Renal cortical epithelial cell (primary cell): ENCODE measurements at places on chromosomes 5 and 9. TPM values are rescaled to one million over a fixed set of nuclear protein-coding genes. Genes with fewer than 3 reads are reported as not detected.

DNA sequence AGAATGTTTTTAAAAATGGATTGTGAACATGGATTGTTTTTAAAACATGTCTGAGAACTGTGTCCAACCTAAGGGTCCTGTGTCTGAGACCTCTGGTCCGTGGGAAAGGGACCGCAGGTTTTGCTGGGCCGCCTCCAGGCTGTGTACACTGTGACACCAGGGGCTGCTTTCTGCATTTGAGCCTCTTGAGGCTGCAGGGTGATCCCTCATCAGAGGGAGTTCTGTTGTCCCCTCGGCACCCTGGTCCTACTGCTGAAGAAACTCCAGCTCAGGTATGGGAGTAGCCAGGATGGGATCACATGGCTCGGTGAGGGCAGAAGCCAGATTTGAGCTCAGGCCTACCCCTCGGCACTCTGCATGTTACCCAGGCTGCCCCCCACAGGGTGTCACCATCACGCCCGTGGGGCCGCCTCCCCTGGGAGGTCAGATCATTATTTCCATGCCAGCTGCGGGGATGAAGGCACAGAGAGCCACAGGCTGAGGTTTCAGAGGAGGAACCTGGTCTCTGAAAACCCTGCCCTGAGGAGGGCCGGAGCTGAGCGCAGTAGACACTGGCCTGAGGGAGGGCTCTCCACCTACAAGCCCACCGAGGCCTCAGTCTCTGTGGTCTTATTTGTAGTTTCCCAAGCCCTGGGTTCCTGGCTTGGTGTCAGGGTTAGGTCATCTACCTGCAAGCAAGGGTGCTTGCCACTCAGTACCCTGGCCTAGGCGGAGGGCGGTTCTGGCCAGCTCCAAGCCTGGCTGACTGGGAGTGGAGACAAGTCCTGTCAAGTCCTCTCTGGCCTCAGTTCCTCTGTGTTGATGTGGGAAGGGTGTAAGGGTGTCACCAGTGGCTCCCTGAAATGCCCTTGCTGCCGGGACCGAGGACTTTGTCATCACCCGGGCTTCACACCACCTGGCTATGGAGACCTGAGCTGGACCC lies 2.8 kb downstream of the PRR7 start:
- DNase-seq, result no peak

DNA sequence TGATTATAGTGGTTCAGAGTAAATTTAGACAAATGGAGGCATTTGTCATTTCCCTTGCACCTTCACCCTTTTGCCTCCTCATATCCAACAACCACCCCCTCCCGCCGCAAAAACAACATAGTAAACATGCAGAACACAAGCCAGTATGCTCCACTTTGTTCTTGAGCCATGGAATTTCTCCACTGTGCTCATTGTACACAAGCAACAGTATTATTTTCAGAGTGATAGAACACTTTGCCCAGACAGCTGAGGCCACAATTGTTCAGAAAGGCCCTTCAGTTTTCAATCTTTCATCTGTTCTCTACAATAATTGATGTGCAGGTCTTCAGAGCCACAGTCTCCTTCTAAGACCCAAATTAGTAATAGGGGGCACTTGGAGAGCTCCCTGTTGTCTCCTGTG lies 272.8 kb upstream of the SLC30A5 start:
- no peak for DNase-seq

GRCh38 chr5:127649018-127649439 lies at the start of gene CTXN3:
CTXN3 (plus strand) TSS chr5:127649082; CDS start chr5:127657522, 8,440 bp downstream.
- peak; percentile 4 for DNase-seq

GRCh38 chr9:120475341-120475740 lies 104.6 kb downstream of the CDK5RAP2 start:
- no peak for DNase-seq

GRCh38 chr9:34139477-34140146 lies 13.1 kb upstream of the DCAF12 start:
- peak; percentile 81 for DNase-seq

- DNase-seq, result no peak
Measured at GRCh38 chr9:98043915-98044314, 12.6 kb upstream of the NANS start.

GRCh38 chr9:79695531-79696175 lies 123.9 kb downstream of the TLE4 start:
- no peak for DNase-seq

DNA sequence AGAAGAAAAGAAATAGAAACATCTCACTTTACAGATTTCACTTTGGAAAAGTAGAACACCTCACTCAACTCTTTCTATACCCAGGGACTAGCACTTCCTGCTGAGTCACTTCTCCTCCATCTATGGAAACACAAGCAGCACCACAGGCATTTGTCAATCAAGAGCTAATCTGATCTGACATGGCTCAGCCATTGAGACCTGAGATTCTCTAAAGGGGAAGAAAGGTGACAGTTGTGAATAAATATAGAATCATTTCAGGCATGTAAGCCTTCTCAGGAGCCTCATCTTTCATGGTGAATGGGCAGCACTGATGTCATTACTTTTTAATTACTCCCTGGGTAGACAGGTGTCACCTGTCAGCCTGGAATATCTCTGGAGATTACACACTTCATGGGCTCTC lies 559.8 kb downstream of the HINT1 start:
- DNase-seq, result peak; percentile 6

GRCh38 chr5:73624888-73625287 lies 1.1 kb upstream of the ARHGEF28 start:
- no peak for DNase-seq

DNA sequence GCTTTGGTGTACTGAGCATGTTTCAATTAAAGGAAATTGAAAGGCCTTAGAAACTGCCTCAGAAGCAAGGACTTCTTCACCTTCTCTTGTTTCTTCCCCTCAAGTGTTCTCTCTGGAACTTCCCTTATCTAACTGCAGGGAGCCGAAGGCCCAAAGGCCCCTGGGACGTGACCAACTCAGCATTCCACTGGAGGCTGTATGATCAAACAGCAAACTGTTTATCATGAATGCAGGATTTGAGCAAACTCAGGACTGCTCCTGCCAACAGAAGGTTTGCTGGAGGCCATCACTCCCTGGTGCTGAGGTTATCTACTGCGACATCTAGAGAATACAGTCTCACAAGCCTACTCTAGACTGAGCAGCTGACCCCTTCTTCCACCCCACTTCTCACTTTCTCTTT lies 4.8 kb upstream of the CDH10 start:
- no peak for DNase-seq

DNA sequence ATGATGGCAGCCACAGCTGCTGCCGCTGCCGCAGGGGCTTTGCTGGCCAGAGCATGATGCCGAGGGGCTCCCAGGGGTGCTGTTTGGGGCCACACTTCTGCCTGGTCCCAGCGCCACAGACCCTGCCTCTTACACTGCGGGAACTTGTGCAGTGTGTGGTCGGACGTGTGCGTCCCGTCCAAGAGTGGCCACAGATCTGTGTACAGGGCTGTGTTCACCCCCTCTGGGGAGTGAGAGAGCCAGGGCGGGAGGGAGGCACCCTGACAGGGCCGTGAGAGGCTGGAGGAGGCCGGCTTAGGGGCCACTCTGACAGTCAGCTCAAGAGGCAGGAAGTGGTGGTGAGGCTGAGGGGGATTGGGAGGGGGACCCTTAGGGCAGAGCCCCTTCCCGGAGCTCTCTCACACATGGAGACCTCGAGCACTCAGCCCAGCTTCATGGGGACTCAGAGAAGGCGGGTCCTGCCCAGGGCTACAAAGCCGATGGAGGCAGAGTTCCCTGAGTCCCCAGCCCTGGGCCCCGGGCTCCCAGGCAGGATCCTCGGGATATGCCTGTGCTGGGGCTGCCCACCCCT lies 13.1 kb upstream of the CARD19 start:
- DNase-seq, result no peak

GRCh38 chr9:113772121-113772810 lies 103.8 kb upstream of the ZNF618 start:
- DNase-seq, result no peak

Gene SAXO1
- under 0.01 TPM in 1 of 2 replicates, not detected in the other for total RNA-seq

Gene SPATA31A3
- not detected in 2 replicates for total RNA-seq

Gene CTXN3
- not detected in 2 replicates for total RNA-seq

Gene FOXD4L5
- total RNA-seq, result 0.17 and 0.20 TPM in 2 replicates

Gene RGS7BP
- total RNA-seq, result not detected in 2 replicates
